Transverse colon (tissue), 4 donors: ENCODE measurements at places on chromosomes 12 and 14. TPM values are rescaled to one million over a fixed set of nuclear protein-coding genes. Genes with fewer than 3 reads are reported as not detected.

- H3K4me3 ChIP-seq, result no peak overlapping the region
- no peak for DNase-seq
- H3K4me1 ChIP-seq, result no peaks in the 10 kb centered on the region
- H3K27ac ChIP-seq, result no peak overlapping the region
- H3K36me3 ChIP-seq, result no peaks in the 10 kb centered on the region
- peaks cover 97% of the 10 kb centered on the region for H3K27me3 ChIP-seq
Measured at GRCh38 chr12:4908684-4909409, 858 bp upstream of the KCNA1 start.

- no peaks in the 10 kb centered on the region for H3K36me3 ChIP-seq
- H3K4me1 ChIP-seq, result peaks cover 24% of the 10 kb centered on the region
- DNase-seq, result no peak
Measured at GRCh38 chr12:64450711-64451486, 1.0 kb upstream of the TBK1 start.

DNA sequence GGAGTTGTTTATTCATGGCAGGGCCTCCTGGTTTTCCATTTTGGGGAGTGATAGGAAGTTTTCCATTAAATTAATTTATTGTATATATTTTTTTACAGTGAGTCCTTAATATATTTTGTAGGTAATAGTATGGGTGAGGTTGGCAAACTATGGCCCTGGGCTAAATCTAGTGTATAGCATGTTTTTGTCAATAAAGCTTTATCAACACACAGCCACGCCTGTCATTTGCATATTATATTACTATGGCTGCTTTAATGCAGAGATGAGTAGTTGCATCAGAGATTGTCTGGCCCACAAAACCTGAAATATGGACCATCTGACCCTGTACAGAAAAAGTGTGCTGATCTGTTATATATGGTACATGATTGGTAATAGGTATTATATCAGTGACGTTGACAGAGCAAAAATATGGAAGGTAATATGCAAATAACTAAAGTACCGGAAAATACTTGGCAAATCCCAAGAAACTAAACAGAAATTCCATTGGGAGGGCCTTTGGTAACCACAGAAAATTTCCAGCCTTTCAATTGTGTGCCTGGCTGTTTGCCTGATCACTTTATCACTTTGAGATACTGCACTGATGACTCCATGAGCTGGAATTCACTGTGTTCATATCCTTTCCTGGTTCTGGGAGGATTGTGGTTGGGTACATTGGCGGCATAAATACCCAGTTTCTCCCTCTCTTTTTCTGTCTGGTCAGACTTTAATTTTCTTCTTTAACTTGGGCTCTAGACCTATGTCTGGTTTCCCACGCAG is 61.7 kb upstream of the RFLNA start:
- H3K36me3 ChIP-seq, result no peaks in the 10 kb centered on the region
- H3K4me1 ChIP-seq, result peaks cover 36% of the 10 kb centered on the region
- H3K27ac ChIP-seq, result peak overlapping the region; percentile 82

DNA sequence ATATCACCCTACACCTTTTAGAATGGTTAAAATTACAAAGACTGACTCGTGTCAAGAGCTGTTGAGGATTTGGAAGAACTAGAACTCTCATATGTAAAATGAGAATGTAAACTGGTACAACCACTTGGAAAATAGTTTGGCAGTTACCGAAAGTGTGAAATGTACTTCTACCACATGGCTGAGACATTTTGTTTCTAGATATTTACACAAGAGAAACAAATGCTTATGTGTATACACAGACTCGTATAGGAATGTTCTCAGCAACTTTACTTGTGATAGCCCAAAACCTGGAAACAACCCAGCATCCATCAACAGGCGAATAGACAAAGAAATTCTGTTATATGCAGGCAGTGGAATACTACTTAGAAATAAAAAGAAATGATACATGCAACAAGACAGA is 103.0 kb downstream of the BRMS1L start:
- H3K4me3 ChIP-seq, result no peak overlapping the region
- no peak for DNase-seq
- H3K4me1 ChIP-seq, result no peaks in the 10 kb centered on the region
- H3K27ac ChIP-seq, result no peak overlapping the region

DNA sequence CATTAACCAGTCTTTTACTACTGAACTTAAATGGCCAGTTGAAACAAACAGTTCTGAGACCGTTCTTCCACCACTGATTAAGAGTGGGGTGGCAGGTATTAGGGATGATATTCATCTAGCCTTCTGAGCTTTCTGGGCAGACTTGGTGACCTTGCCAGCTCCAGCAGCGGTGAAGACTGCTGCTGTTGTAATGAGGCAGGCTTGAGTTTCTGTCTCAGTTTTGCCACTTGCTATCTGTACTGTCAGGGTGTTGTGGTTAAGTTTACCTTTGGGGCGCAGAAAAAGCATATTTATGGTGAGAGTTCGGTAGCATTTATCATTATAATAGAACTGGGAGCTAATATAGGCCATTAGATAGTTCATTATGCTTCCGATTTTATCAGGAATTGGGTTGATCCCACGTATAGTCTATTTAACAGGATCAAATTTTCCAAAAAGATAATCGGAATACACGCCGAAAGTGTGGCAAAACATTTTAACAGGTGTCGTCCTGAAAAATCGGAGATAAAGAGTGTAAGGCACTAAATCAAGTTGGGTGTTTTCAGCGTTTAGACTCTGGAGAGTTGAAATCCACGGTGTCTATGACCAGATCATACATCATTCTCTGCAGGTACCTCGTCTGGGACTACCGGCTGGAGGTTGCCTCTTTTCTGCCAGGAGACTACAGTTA is 688 bp upstream of the NECAP1 start:
- H3K27me3 ChIP-seq, result no peaks in the 10 kb centered on the region
- H3K4me1 ChIP-seq, result peaks cover 7% of the 10 kb centered on the region
- peak; percentile 36 for DNase-seq
- peak overlapping the region; percentile 92 for H3K27ac ChIP-seq
- no peaks in the 10 kb centered on the region for H3K36me3 ChIP-seq
- peak overlapping the region; percentile 97 for H3K4me3 ChIP-seq

DNA sequence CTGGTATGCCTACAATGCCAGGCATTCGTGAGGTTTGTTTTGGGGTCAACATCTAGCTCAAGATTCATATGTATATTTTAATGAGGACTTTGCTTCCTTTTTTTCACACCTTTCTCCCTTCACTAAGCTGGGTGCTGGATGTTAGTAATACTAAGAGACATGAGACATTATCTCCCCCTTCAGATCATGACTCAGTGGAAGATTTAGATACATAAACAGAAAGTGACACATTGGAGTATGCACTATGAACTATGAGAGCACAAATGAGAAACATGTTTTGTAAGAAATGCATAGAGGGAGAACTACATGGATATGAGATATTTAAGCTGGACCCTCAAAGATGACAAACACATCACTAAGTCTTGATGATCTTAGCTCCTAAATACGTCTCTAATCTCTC is 286.3 kb downstream of the RPAP3 start:
- H3K4me3 ChIP-seq, result no peak overlapping the region
- H3K27me3 ChIP-seq, result no peaks in the 10 kb centered on the region
- no peak for DNase-seq
- H3K36me3 ChIP-seq, result no peaks in the 10 kb centered on the region

DNA sequence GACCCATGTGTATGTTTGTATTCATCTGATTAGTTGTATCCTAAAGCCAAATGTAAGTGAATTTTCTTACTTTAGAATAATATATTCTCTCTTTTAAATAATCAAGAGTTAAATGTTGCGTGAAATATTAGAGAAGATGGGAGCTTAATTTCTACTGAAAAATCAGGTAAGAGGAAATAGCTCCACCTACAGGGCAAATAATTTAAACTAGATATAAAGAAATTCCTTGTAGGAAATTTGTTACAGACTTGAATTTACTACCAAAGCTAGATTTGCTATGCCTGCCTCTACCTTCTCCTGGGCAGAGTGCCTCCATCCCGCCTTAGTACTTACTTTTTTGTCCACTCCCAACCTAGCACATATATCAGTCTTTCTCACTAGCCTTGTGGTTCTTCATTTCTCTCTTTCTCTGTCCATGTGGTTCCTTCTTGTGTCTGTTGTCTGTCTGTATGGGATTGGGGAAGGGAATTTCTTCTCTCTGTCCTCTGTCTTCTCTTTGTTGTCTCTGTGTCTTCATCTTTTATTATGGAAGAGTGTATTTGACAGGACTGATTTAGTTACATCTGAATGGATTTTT is 44.7 kb downstream of the PALS1 start:
- no peak overlapping the region for H3K4me3 ChIP-seq
- H3K27me3 ChIP-seq, result no peaks in the 10 kb centered on the region
- H3K36me3 ChIP-seq, result peaks cover 5% of the 10 kb centered on the region
- DNase-seq, result no peak

- DNase-seq, result no peak
- H3K4me1 ChIP-seq, result no peaks in the 10 kb centered on the region
- no peaks in the 10 kb centered on the region for H3K27me3 ChIP-seq
- no peak overlapping the region for H3K4me3 ChIP-seq
Measured at GRCh38 chr12:16370096-16370495, 22.7 kb downstream of the MGST1 start.

- H3K36me3 ChIP-seq, result no peaks in the 10 kb centered on the region
- H3K4me3 ChIP-seq, result no peak overlapping the region
- no peak overlapping the region for H3K27ac ChIP-seq
- no peak for DNase-seq
Measured at GRCh38 chr12:119528241-119528640, 65.3 kb upstream of the TMEM233 start.

- H3K4me1 ChIP-seq, result peaks cover 27% of the 10 kb centered on the region
- peaks cover 44% of the 10 kb centered on the region for H3K36me3 ChIP-seq
- no peaks in the 10 kb centered on the region for H3K27me3 ChIP-seq
- H3K27ac ChIP-seq, result peak overlapping the region; percentile 83
- DNase-seq, result peak; percentile 83
- peak overlapping the region; percentile 46 for H3K4me3 ChIP-seq
Measured at GRCh38 chr12:121812320-121812871, 8.6 kb downstream of the SETD1B start.

- H3K36me3 ChIP-seq, result no peaks in the 10 kb centered on the region
- H3K4me3 ChIP-seq, result no peak overlapping the region
- no peaks in the 10 kb centered on the region for H3K27me3 ChIP-seq
- H3K4me1 ChIP-seq, result no peaks in the 10 kb centered on the region
- DNase-seq, result no peak
- peak overlapping the region; percentile 0 for H3K27ac ChIP-seq
Measured at GRCh38 chr12:100484183-100484886, 10.7 kb downstream of the NR1H4 start.

- no peaks in the 10 kb centered on the region for H3K27me3 ChIP-seq
- peak overlapping the region; percentile 29 for H3K27ac ChIP-seq
- H3K36me3 ChIP-seq, result no peaks in the 10 kb centered on the region
- H3K4me1 ChIP-seq, result no peaks in the 10 kb centered on the region
- no peak overlapping the region for H3K4me3 ChIP-seq
Measured at GRCh38 chr14:51424041-51424440, 184.0 kb downstream of the TMX1 start.

DNA sequence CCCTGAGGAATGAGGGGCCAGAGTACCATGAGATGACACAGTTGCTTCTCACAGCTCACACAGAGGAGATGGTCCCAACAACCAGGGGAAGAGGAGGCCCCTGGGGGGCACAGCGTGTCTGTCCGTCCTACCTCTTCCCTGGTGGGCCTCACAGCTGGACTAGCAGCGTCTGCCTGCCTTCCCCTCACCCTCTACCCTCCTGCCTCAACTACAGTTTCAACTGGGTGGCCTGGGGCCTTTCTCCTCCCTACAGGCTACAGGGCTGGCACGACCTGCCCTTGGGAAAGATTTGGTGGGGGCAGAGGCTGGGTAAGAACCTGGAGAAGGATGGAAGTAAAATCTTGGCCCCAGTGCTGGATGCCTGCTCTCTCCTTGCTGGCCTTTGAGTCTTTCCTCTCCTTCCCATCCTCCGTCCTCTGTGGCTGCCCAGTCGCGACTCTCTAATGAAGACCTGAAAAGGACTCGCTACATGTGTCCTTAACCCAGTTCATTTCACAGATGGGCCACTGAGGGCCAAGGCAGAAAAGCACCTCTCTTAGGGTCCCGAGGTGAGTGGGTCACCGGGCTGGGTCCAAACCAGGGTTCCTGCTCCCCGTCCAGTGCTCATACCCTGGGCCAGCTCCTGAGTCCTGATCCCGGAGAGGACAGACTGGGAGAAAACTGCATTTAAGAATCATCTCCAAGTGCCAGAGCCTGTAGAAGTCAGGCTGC is 232.5 kb downstream of the BCL11B start:
- no peak for DNase-seq
- no peak overlapping the region for H3K4me3 ChIP-seq
- no peaks in the 10 kb centered on the region for H3K4me1 ChIP-seq
- H3K27ac ChIP-seq, result no peak overlapping the region
- no peaks in the 10 kb centered on the region for H3K36me3 ChIP-seq
- no peaks in the 10 kb centered on the region for H3K27me3 ChIP-seq

DNA sequence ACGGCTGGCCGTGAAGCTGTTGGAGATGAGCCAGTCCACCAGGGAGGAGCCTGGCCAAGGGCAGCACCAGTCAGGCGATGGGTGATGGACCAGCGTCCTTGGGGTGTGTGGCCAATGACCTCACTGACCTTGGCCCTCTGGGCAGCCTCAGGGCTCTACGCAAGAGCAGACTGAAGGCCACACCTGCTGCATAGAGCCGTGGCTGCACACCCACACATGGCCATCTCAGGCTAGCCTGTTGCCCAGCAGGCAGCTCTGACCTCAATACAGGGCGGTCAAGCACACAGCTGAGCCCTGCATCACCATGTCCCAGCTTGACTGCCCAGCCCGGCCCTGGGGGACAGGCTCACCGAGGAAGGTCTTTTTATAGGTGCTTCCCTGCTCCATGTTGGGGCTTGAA is 19.2 kb downstream of the PLEK2 start:
- DNase-seq, result no peak
- no peak overlapping the region for H3K27ac ChIP-seq
- H3K4me3 ChIP-seq, result no peak overlapping the region
- H3K4me1 ChIP-seq, result no peaks in the 10 kb centered on the region
- H3K27me3 ChIP-seq, result no peaks in the 10 kb centered on the region

GRCh38 chr12:24008166-24008565 is 58.7 kb upstream of the SOX5 start:
- H3K36me3 ChIP-seq, result no peaks in the 10 kb centered on the region
- H3K27ac ChIP-seq, result no peak overlapping the region
- DNase-seq, result no peak
- H3K4me1 ChIP-seq, result no peaks in the 10 kb centered on the region
- H3K4me3 ChIP-seq, result no peak overlapping the region

Gene NOXRED1
- total RNA-seq, result 1.6 TPM

Gene SYNDIG1L
- total RNA-seq, result not detected

Gene PLEKHG7
- 2.5 TPM for total RNA-seq

Gene PTGR2
- 6.7 TPM for total RNA-seq

Gene IFNG-AS1
- total RNA-seq, result 7.1 TPM

Gene MYF5
- total RNA-seq, result not detected

Gene ERBB3
- total RNA-seq, result 343 TPM

Gene GPR84
- not detected for total RNA-seq

Gene BICDL1
- total RNA-seq, result 5.4 TPM

Gene AMDHD1
- total RNA-seq, result not detected

Gene NACA
- 1,049 TPM for total RNA-seq
